ENCODE measurements at places on chromosomes 4 and X.

DNA sequence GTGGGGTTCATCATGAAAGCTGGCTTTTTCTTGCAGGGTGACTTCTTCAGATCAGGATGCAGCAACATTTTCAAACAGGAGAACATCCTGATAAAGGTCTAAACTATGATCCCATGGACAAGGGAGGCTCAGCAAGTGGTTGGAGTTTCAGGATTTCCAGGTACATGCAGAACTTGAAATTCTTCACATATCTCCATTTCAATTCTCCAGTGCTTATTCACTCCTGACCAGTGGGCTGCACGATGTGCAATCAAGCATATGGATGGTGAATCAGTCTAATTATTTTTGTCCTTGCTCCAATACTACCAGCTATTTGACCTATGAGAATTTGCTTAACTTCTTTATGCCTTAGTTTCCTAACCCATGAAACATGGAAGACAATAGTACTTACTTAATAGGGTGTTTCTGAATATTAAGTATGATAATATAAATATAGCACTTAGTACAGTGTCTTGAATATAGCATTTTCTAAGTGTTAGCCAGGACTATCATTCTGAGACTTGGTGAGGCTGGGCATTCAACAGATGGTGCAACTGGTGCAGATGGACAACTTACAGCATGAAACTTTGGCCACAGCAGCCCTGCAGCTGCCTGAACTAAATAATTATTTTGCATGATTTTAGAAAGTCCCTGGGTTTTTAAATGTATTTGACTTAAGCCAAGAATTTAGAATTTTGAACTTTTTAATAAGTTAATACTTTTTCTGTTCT, 92.4 kb downstream of the HPGD start:
- DNase-seq, result no peak

- DNase-seq, result no peak
Observed at GRCh38 chr4:114108869-114109268, 129.4 kb upstream of the ARSJ start.

DNA sequence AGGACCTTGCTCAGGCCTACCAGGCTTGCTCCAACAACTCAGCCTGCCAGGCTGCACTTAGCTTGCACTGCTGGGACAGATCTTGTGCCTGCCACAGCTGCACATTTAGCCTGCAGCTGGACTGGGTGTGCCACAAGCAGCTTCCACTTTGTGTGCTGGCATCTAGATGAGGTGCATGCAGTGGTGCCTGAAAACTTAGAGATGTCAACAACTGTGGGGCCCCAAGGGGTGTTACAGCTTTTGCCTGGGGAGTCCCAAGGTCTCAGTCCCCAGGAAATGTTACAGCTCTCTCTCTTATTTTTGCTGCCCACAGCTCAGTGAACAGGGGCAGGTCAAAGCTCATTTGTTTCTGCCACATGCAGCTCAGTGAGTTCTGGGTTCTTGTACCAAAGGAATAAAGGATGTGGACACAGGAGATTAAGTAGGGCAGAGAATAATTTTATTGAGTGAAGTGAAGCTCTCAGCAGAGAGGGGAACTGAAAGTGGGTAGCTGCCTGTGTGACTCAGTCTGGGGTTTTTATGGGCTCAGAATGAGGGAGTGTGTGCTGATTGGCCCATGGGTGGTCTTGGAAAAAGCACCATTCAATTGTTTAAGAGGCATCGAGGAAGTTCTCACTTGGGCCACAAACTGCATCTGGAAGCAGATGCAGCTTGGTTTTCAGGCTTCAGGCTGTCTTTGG, 828.3 kb downstream of the TECRL start:
- no peak for DNase-seq

DNA sequence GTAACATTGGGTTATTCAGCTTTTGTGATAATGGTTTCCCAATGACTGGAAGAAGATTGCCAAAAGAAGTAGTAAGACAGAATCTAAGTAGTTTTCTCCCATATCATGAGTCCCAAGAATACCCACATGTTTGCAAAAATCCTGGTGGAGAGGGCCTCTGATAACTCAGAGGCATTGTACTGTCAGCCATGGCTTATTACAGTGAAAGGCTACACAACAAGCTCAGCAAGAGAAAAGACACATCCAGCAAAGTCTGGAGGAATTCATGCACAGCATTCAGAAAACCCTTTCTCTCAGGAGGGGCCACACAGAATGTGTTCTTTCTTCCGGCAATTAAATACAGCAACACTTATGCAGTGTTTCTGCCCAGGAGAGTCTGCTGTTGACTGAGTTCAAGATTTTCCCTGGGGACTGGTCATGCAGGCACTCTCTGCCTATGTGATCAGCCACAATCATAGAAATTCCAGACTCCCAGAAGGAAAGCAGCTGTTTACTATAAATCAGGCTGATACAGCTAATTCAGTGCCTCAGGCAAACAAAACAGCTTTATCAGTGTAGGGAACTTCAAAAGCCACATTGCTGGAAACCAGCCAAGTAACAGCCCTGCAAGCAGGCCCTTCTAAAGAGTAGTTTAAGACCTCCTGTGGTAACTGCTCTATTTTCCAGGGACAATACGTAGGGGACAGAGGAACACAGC, 937.1 kb downstream of the CCSER1 start:
- no peak for DNase-seq

DNA sequence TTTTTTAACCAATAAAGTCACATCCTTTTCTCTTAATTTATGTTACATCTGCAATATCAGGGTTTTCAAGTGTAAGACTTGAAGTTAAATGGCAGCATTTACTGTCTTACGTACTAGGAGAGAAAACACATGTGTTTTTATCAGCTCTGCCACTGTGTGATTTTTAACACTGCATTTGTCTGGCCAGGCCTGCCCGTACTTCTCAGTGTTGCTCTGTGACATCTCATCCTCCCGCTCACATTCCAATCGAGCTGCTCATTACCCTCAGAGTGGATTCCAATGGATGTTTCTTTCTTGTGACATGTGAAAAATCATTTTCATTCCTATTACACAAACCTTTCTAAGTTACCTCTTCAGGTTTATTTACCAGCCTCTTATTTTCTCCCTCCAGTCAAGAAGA, 420.3 kb downstream of the FAT4 start:
- no peak for DNase-seq

DNA sequence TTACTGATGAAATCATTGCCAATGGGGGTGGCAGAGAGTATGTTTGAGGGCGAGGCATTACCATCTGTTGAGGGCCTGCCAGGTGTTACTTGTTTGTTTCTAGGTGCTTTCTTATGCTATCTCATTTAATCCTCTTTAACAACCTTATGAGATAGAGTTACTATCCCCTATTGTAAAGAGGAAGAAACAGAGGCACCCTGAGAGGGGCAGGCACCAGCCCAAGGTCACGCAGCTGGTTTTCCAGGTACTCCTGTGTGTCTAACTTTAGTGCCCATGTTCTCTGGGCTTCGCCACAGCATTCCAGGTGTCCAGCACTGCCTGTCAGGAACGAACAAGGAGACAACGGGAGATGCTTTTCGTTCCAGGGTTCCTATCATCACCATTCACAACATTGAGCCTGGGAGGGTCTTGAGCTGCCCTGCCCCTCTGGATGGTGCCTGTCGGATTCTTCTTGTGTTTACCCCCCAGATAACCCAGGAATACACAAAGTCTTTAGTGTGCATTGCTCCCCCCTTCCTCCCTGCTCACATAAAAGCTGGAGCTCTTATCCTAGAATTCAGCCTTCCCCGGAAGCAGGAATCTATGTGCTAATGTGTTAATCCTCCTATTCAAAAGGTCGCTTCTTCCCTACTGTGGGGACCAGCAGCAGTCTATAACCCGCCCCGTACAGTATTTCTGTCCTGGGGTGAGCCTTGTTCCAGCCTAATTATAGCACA, 24.9 kb upstream of the GPC4 start:
- no peak for DNase-seq

- DNase-seq, result no peak
Observed at GRCh38 chr4:73751166-73751565, 10.8 kb downstream of the CXCL8 start.

DNA sequence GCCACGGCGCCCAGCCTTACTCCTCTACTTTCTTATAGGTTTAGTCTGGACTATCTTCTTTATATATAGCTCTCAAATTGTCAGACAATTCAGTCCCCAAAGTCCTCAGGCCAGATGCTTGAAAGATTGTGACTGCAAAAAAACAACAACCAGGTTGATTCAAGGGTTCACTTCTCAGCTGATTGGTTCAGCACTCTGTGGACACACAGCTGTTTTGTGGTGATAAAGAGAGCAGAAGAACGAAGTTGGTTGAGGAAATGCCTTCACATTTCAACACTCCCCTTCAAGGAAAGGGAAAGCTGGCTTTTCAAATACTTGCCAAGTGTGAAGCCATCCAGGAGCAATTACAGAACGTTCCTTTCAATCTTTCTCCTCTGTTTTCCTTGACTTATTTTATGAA, 166.8 kb downstream of the SHROOM3 start:
- no peak for DNase-seq

DNA sequence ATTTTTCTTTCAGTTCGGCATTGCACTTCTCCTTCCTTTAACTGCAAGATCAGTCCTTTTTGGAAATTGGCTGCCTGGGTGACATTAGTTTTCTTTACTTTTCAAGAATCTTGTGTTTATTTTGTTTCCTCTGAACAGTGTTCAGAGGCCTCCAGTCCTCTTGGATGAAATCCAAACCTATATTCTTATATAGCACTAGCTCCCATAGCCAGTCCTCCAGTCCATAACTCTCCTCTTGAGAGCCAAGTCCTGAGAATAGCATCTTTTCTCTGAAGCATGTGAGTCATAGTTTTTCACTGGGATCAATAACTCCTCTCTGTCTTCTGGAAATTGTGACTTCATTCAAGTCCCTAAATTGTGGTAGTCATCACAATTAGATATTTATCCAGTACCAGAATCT, 357.5 kb downstream of the RAPGEF2 start:
- no peak for DNase-seq

DNA sequence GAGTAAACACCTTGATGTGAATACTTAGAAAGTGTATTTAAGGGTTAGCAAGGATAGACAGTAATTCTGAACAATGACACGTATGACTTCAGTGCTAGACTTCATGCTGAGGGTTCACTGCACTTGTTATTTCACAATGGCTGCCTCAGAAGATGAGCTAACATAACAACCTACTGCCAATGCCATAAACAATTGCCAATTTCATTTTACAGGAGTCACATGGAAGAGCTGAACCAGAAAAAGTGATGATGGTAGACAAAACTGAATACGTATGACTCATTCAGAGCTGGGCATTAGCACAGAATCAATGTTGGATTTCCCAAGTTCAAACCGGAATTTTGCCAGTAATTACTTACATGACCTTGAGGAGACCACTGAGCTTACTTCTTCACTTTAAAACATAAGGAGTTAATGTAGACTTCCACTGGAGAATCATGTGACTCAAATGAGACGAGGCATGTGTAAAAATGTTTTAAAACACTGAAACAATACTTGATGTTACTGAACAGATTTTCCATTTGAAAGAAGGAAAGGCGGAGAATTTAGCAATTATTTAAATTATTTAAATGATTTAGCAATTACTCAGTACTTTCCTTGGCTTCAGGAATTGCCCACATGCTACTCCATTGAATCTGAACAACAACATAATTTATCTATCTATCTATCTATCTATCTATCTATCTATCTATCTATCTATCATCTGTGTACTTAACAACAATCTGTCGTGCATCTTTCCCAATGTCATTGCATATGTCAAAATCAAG, 868.5 kb upstream of the SLIT2 start:
- DNase-seq, result no peak

- DNase-seq, result no peak
Observed at GRCh38 chr4:21490682-21491081, 457.9 kb downstream of the KCNIP4 start.

DNA sequence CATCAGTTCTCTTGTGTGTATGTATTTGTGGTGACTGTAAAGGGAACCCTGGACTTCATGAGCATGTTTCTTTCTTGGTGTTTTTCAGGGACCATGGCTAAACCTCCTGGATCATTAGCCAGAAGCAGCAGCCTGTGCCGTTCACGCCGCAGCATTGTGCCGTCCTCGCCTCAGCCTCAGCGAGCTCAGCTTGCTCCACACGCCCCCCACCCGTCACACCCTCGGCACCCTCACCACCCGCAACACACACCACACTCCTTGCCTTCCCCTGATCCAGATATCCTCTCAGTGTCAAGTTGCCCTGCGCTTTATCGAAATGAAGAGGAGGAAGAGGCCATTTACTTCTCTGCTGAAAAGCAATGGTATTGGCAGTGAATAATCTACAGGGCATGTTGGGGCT, 157.0 kb downstream of the STIM2 start:
- no peak for DNase-seq

DNA sequence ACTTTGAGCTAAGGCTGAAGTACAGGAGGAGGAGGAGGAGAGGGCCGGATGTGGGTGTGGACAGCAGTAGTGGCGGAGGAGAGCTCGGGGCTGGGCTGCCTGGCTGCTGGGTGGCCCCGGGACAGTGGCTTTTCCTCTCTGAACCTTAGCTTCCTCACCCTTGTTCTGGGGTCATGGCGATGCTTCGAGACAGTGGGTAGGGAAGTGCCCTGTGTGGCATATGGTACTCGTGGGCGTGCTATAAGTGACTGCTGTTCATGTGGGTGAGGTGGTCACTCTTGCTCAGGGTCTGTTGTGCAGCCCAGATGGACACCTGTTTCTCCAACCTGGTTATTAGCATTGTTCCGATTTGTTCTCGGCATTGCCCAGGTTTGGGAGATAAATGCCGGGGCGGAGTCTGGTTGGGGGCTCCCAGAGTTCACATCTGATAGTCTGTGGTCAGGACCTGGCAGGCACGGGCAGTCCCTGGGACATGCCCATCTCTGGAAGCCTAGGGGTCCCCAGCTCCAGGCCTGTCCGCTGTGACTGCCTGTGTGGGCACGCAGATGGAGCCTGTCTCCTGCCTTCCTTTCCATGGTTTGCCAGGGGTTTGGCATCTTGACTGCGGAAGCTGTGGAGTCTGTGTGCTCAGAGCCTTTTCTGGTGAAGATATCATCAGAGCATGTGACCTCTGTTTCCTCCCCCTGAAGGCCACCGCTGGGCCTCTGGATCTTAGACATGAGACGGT, 4.9 kb upstream of the CPZ start:
- DNase-seq, result no peak

- DNase-seq, result no peak
Observed at GRCh38 chrX:30343206-30343605, 34.0 kb upstream of the NR0B1 start.

GRCh38 chrX:35292522-35292921, 349.9 kb downstream of the FAM47B start:
- no peak for DNase-seq

DNA sequence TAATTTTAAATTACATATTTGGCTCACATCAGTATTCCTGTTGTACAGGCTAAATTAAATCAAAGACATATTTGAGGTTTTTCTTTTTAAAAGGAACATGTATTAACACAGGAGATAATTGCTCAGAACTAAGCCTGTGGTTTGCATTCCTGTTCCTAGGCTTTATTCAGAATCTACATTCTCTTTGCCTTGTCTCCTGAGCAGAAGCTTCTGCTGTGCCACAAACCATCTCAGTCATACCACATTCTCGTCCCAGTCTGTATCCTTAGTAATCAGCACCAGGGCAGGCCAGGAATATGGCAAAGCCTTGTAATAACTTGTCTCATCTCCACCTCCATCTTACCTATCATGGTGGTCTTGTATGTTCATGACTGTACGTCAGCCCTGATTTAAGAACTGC, 162.8 kb downstream of the ARHGAP24 start:
- no peak for DNase-seq

- no peak for DNase-seq
Observed at GRCh38 chr4:9808077-9808476, 26.6 kb downstream of the DRD5 start.
